ENCODE measurements at places on chromosomes 2 and 18. TPM values are rescaled to one million over a fixed set of nuclear protein-coding genes. Genes with fewer than 3 reads are reported as not detected.

Gene SERPINB13
- total RNA-seq, result not detected

Gene CDK15
- not detected for total RNA-seq

Gene UGT1A4
- not detected for total RNA-seq

Gene UCN
- 0.09 TPM for total RNA-seq

Gene NT5C1B
- not detected for total RNA-seq

Gene GREB1L
- total RNA-seq, result 1.2 TPM

Gene IL37
- total RNA-seq, result not detected

Gene STON1
- total RNA-seq, result 11.3 TPM

Gene TRIM43
- not detected for total RNA-seq

Gene RPL37A
- 4,338 TPM for total RNA-seq

Gene RUFY4
- not detected for total RNA-seq

Gene CNDP1
- not detected for total RNA-seq

Gene SRD5A2
- not detected for total RNA-seq

Gene KIAA2012
- not detected for total RNA-seq

Gene COL5A2
- total RNA-seq, result 325 TPM

Gene TTC32
- total RNA-seq, result 7.6 TPM

Gene TIGD1
- 1.8 TPM for total RNA-seq

Measured in endothelial cell of coronary artery (primary cell).